ENCODE measurements at places on chromosomes 11 and 22. TPM values are rescaled to one million over a fixed set of nuclear protein-coding genes. Genes with fewer than 3 reads are reported as not detected.

- H3K27ac ChIP-seq = peak overlapping the region; percentile 92
- no peaks in the 10 kb centered on the region for H3K36me3 ChIP-seq
- no peak for DNase-seq
- no peaks in the 10 kb centered on the region for H3K27me3 ChIP-seq
Measured at GRCh38 chr11:2400762-2401435, 349 bp downstream of the TSSC4 start.

GRCh38 chr22:37762389-37762836, 45.3 kb upstream of the GCAT start:
- H3K27ac ChIP-seq = no peak overlapping the region
- peaks cover 17% of the 10 kb centered on the region for H3K36me3 ChIP-seq
- H3K4me1 ChIP-seq = peaks cover 12% of the 10 kb centered on the region
- no peaks in the 10 kb centered on the region for H3K27me3 ChIP-seq
- no peak for DNase-seq

DNA sequence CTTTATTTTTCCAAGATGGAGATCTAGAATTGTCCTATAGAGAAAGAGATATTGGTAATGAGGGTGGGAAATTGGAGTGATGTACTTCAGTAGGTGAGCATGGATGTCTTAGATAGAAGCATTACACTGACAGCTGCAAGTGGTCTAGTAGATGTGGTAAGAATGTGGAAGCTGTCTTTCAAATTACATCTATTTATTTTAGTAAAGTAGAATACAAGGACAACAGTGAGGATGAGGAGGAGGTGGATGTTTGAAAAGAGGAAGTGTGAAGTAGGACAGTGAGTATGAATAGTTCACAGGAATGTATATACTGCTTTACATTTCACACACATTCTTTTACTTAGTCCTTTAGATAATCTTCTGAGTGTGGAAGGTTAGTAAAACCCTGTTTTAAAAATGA, 64.2 kb downstream of the HIPK3 start:
- H3K4me1 ChIP-seq = peaks cover 18% of the 10 kb centered on the region
- H3K27me3 ChIP-seq = no peaks in the 10 kb centered on the region
- no peaks in the 10 kb centered on the region for H3K36me3 ChIP-seq

DNA sequence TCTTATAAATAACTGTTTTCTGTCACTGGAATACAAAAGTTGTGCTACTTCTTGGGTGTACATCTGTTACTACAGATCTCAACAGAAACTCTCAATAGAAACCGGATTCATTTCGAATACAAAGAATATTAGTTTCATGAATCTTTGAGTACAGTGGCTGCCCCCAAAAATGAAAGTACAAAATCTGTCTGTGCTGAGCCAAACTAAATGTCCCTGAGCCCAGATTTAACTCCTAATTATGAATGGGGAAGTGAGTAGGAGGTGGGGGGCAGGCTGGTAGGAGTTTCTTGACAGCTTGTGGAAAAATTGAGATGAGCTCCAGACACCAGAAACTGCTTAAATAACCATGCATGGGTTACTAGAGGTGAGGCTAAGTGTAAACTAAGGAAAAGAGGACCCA, 41.6 kb downstream of the PITPNB start:
- no peaks in the 10 kb centered on the region for H3K36me3 ChIP-seq
- H3K27me3 ChIP-seq = no peaks in the 10 kb centered on the region
- H3K27ac ChIP-seq = no peak overlapping the region
- H3K4me3 ChIP-seq = no peak overlapping the region
- peaks cover 17% of the 10 kb centered on the region for H3K4me1 ChIP-seq

- H3K4me3 ChIP-seq = no peak overlapping the region
- no peaks in the 10 kb centered on the region for H3K4me1 ChIP-seq
- no peaks in the 10 kb centered on the region for H3K27me3 ChIP-seq
- no peaks in the 10 kb centered on the region for H3K36me3 ChIP-seq
- H3K27ac ChIP-seq = no peak overlapping the region
Measured at GRCh38 chr11:123616505-123617198, 37.8 kb downstream of the SCN3B start.

DNA sequence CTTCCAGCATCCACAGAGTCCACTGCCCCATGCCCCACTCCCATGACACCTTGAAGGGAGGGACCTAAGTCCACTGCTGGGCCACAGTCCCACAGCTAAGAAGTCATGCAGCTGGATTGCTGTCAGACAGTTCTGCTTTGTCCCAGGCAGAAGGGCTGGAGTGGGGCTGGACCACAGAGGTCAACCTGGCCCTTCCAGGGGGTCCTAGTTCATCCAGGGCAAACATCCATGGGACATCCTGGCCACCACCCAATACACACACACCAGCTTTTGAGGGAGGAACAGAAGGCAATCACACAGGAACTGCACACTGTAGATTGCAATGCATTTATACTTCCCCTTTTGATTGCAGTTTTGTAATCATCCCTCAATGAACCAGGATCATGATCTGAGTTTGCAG, 11.3 kb upstream of the APOL4 start:
- H3K4me3 ChIP-seq = no peak overlapping the region
- H3K36me3 ChIP-seq = peaks cover 10% of the 10 kb centered on the region
- peaks cover 46% of the 10 kb centered on the region for H3K4me1 ChIP-seq
- DNase-seq = no peak

- H3K4me1 ChIP-seq = no peaks in the 10 kb centered on the region
- no peak overlapping the region for H3K4me3 ChIP-seq
- H3K27ac ChIP-seq = no peak overlapping the region
- H3K36me3 ChIP-seq = no peaks in the 10 kb centered on the region
Measured at GRCh38 chr11:123880912-123881311, 4.6 kb downstream of the TMEM225 start.

DNA sequence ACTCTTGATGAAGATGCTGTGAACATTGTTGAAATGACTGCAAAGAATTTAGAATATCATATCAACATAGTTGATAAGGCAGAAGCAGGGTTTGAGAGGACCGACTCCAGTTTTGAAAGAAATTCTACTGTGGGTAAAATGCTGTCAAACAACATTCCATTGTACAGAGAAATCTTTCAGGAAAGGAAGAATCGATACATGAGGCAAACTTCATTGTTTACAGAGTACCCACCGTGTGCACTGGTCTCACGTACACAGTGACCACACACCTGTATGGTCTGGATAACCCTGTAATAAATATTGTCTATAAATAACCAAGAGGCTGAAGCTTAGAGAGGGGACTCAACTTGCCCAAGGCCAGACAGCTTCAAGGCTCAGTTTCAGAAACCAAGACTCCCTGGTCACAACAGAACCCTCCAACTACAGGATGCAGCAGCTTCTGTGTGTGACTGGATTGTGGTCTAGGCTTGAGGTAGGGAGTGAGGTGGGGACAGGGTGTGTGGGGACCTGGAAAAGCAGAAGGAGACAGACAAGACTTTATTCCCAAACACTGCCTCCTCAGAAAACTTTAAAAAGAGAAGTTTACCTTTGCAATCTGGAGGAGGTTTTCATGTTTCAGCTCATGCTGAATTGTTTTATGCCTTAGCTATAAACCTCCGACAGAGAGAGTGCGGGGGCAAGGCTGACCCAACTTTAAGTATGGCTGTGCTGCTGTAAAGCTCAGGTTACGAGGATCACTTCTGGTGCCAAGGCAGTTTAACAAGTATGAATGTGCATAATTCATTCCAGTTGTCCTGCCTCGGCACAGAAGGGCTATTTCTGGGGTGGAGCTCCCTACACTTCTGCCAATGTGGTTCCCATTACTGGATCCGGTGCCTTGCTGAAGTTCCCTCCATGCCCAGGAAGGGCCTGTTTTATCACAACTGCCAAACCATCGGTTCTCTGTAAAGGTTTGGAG, 372.6 kb upstream of the NARS2 start:
- DNase-seq = no peak
- no peak overlapping the region for H3K27ac ChIP-seq
- H3K27me3 ChIP-seq = peaks cover 10% of the 10 kb centered on the region
- H3K4me3 ChIP-seq = no peak overlapping the region

- H3K36me3 ChIP-seq = no peaks in the 10 kb centered on the region
- peaks cover 37% of the 10 kb centered on the region for H3K27me3 ChIP-seq
- H3K4me3 ChIP-seq = no peak overlapping the region
- H3K4me1 ChIP-seq = no peaks in the 10 kb centered on the region
- no peak overlapping the region for H3K27ac ChIP-seq
Measured at GRCh38 chr11:6297831-6298230, 22.5 kb downstream of the CAVIN3 start.

F2 gene
- polyA plus RNA-seq = not detected

FAT3 gene
- not detected for polyA plus RNA-seq

A4GALT gene
- polyA plus RNA-seq = not detected

Measured in naive B cell (primary cell).